ENCODE measurements at places on chromosomes 6 and 20.

- DNase-seq: peak; percentile 21
Observed at GRCh38 chr6:33082702-33083101, 6.9 kb downstream of the HLA-DPB1 start.

DNA sequence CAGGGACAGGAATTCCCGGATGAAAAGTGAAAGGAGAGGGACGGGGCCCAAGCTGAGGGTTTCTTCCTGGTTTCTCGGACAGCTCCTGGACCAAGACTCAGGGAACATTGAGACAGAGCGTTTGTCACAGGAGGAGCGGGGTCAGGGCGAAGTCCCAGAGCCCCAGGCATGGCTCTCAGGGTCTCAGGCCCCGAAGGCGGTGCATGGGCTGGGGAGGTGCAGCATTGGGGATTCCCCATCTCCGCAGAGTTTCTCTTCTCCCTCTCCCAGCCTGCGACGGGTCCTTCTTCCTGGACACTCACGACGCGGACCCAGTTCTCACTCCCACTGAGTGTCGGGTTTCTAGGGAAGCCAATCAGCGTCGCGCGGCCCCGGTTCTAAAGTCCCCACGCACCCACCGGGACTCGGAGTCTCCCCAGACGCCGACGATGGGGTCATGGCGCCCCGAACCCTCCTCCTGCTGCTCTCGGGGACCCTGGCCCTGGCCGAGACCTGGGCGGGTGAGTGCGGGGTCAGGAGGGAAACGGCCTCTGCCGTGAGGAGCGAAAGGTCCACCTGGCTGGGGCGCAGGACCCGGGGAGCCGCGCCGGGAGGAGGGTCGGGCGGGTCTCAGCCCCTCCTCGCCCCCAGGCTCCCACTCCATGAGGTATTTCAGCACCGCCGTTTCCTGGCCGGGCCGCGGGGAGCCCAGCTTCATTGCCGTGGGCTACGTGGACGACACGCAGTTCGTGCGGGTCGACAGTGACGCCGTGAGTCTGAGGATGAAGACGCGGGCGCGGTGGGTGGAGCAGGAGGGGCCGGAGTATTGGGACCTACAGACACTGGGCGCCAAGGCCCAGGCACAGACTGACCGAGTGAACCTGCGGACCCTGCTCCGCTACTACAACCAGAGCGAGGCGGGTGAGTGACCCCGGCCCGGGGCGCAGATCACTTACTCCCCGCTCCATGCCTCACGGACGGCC is 54.6 kb upstream of the POLR1H start:
- no peak for DNase-seq

DNA sequence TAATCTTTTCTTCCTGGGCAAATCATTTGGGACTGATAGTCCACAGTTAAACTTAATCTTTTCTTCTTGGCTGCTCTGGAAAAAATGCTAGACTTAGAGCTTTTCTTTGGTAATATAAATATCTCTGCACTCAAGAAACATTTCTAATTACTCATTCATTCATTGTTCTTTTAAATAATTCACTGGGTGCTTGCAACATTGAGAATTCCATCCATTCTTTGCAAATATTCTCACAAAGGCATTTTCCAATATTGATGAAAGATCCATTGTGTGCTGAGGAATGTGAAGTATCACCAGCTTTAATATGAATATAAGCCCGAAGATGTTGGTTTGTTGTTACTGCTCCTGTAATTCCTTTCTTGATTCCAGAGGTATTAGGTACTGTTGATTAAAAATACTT is 38.4 kb downstream of the AKAP7 start:
- DNase-seq: no peak

GRCh38 chr20:33654680-33655161 is 7.4 kb upstream of the C20orf144 start:
- no peak for DNase-seq

DNA sequence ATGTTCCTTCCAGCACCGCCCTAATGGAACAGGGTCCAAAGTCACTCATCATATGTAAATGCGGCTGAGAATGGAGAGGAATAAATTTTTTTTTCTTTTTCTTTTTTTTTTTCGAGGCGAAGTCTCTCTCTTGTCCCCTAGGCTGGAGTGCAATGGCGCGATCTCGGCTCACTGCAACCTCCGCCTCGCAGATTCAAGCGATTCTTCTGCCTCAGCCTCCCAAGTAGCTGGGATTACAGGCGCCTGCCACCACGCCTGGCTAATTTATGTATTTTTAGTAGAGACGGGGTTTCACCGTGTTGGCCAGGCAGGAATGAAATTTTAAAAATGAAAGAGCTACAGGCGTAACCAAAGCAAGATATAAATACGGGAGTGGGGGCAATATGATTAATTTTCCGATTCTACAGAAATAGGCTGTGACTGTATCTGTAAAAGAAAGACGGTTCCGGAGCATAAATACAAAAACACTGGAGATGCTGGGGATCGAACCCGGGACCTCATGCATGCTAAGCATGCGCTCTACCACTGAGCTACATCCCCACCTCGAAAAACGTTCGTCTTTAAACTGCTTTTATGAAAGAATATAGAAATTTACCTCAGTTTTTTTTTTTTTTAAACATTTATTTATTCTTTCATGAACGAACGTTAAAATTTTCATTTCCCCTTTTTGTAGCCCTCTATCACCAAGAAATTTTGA is 132.2 kb downstream of the GPX5 start:
- peak; percentile 15 for DNase-seq

DNA sequence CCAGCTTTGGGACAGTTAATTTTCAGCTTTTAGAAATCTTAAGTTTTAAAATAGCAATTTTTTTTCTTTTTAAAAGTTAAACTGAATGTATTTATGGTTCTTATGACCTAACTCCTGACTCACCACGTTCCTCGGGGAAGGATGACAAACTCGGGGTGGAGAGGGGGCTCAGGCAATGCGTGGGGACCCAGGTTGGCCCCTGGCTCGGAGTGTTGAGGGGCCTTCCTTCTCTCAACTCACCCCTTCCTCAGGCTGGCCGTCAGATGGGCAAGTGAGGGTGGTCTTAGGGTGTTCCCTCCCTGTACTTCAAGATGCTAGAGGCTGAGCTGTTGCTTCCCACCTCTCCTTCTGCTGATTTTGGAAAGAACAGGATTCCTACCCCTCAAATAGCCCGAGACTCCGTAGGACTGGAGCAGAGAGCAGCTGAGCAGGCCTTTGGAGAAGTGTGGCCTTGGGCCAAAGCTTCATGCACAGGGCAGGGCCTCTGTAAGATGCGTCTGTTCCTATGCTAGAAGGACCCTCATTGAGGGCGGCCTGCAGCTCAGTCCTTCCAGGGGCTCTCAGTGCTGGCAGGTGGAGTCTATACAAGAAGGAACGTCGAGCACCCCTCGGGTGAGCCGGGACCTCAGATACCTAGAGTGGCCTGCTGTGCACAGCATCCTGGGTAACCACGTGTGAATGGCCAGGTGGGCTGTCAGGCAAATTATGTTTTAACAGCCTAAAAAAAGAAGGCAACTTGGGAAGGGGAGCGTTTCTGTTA is 79.3 kb downstream of the TCP11 start:
- DNase-seq: no peak

GRCh38 chr6:14211562-14211942 is 94.0 kb downstream of the CD83 start:
- peak; percentile 21 for DNase-seq

GRCh38 chr6:160227769-160228161 is 30.9 kb downstream of the SLC22A2 start:
- DNase-seq: no peak

DNA sequence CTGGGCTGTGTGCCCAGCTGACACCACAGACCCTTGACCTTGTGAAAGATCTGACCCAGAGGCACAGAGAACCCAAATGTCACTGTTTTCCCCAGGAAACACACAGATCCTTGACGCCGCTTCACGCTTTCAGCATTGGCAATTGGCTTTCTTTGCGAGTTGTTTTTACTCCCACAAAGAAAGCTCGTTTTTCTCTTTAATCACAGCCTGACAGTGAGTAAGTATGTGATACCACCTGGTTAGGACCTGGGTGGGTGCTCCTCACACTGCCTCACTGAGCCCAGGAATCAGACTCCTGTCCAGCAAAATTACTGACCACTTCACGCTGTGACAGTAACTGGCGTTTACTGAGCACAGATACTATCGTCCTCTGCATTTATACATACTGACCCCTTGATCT is 13.0 kb downstream of the RPL10A start:
- DNase-seq: no peak

DNA sequence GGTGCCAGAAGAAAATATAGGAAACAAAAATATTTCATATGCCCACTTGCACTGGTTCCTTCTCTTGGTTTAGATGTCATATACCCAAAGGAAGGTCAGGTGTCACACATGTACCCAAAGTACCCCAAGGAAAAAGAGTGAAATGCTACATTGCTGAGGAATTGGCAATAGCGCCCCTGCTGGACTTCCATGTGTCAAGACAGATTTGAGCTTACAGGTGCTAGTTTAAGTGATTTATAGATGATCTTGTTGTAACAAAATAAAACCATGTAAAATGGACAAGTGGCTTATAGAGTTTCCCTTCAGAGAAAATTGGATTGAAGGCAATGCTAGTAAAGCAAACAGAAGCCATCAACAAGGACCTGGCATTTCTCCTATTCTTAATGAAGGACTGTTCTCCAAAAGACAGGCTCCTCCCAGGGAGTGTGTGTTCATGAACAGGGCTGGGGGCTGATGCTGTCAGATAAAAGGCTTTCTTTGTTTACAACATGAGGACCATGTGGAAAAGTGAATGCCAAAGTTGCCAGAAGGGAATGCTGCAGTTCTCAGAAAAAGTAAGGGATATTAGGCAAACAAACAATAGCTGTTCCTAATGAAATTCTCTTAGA is 64.3 kb upstream of the PAK5 start:
- no peak for DNase-seq

GRCh38 chr6:16184551-16184950 is 53.8 kb upstream of the GMPR start:
- DNase-seq: no peak

DNA sequence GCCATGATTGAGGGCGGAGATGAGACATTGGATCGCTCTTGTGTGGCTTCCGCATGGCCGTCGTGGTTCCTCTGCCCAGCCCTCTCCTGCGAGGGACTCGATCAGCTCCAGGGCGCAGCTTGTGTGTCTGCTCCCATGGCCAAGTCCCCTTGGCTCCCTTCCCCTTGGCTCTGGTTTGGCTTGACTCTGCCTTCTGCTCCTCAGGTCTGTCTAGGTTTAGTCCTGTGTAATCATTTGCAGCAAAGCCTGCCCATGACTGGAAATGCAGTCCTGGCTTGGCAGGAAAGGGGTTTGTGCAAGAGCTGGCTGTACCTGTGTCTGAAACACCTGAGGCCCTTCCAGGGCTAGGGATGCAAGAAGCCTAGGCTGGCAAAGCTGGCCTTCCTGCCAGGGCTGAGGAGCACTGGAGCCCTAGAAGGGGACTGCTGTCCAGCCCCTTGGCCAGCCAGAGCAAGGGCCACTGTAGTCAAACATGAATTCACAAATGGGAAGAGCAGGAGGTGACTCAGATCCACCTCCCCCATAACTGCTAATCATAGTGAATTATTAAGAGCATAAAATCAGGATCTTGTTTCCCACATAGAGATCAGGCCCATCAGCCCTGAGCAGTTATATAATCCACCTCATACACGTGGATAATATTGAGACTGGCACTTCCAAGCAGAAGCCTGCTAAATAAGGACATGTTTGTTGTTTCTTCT is 196.8 kb downstream of the FARS2 start:
- no peak for DNase-seq

DNA sequence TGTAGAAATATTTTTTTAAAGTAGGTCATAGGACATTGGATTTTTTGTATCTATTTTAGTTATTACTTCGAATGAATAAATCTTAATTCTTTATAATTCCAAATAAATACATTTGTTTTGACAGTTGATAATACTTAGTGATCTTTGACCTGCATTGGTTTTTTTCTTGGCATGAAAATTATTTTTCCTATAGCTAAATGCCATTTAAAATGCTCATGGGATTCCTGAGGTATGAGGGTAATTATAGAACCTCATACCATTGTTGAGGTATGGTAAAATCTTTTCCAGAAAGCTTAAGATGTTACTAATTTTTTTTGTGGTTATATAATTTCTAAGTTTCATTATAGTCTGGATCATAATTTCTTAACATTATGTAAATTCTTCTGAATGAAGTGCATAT is 8.3 kb downstream of the PM20D2 start:
- no peak for DNase-seq

DNA sequence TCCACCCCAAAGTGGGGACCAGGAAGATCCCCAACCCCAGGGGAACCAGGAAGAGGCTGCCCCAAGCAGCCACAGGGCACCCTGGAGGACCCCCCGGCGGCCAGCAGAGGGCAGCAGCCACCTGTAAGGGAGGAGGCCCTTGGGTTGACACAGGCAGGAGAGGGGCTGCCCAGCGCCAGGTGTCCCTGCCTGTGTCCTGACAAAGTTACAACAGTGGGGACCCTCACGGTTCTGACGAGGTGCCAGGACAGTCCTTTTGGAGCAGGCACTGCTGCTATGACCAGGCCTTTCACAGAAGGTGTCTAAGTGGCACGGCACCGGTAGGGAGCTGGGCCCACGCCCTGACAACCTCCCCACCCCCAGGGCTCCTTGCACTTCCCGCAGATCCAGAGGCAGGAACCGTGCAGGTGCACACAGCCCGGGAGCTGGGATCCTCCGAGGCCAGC is 176.7 kb downstream of the BMP7 start:
- peak; percentile 74 for DNase-seq

DNA sequence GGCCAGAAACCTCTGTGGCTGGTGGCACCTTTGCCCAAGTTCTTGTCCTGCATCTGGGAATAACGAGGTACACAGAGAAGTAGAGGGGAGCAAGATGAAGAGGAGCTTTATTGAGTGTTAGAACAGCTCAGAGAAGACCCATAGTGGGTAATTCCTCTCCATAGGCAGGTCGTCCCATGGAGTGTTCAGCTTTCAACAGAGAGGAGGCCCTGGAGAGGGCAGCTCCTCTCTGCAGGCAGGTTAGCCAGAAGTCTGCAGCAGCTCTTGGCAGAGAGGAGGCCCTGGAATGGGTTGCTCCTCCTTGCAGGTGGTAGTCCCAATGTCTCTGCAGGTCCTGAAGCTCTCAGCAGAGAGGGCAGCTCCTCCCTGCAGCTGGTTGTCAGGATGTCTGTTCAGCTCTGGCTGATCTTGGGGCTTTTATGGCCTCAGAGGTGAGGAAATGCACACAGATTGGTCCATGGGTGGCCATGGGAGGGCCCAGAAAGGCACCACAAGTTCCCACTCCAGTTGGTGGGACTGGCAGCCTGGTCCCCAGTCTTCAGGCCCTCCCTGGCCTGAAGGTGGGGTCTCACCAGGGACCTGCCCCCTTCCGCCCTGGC is 89.0 kb downstream of the IPCEF1 start:
- DNase-seq: no peak

GRCh38 chr20:22429175-22430153 is 154.9 kb downstream of the FOXA2 start:
- DNase-seq: no peak

- no peak for DNase-seq
Observed at GRCh38 chr6:131744432-131745287, 33.8 kb upstream of the CTAGE9 start.

- DNase-seq: no peak
Observed at GRCh38 chr6:89862273-89862672, 32.0 kb upstream of the GJA10 start.
